ENCODE measurements at places on chromosomes 16 and 17.

DNA sequence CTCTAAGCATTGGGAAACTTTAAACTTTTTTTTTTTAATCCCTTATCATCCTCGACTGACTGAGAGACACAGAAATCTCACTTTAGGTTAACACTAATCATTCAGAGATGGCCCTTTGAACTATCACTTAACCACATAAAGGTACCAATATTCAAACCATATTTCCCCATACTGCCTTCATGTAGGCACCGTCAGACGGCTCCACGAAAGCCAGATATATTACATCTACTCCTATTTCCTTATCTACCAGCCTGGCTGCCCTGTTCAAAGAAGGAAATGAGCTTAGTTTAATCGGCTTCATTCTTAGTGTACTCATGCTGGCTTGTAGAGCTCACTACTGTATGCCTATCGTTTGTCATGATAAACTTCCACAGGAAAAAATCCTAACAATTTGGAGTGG lies 270.9 kb downstream of the CEP112 start:
- no peak for DNase-seq

- DNase-seq = no peak
These were observed 50.5 kb upstream of the CCL1 start for GRCh38 chr17:34413443-34414119.

GRCh38 chr16:13378151-13378550 lies 476.8 kb downstream of the SHISA9 start:
- DNase-seq = no peak

DNA sequence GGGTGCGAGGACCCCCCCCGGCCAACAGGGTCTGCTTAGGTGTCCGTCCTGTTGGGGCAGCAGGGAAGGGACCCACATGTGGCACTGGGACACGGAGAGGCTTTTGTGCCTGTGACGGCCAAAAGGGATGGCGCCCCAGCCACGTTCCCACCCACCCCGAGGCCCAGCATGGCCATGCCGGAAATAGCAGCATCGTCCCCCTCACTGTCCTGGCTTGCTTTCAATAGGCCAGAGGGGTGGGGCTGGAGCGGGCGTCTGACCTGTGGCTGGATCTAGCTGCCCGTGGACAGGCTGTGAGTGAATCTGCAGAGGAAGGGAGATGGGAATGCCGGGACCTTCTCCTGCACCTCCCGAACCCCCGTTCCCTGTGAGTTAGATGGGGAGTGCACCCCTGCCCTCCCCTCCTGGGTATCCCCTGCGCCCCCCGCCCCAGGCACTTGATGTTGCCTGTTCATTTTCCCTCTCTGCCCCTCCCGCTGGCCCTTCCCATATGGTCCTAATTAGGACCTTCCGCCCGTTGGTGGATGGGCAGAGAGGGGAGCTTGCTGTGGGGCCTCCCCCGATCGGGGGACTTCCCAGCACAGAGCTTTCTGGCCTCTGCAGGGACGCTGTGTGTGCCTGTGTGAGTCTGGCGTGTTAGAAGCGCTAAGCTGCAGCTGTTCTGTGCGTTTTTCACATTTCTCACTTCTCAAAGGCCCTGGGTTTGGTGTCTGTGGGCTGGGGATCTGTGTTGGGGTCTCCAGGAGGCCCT lies 292.8 kb downstream of the SEC14L1 start:
- no peak for DNase-seq

DNA sequence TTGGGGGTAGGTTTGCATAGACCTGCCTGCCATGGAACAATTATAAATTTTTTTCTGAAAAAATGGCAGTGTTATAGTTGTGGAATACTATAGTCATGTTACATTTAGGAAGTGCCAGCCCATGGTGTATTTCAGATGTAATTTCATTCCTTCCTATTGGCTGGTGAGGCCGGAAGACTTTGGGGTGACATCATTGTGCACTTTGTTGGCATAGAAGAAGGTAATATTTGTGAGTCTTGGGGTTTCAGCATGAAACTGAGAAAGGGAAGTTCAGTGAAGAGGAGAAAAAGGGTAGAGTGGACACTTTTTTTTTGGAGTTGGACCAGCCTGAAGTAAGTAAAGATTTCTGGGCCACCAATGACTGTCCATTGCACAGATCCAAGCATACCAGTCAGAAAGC lies 16.0 kb upstream of the HEATR6 start:
- no peak for DNase-seq

DNA sequence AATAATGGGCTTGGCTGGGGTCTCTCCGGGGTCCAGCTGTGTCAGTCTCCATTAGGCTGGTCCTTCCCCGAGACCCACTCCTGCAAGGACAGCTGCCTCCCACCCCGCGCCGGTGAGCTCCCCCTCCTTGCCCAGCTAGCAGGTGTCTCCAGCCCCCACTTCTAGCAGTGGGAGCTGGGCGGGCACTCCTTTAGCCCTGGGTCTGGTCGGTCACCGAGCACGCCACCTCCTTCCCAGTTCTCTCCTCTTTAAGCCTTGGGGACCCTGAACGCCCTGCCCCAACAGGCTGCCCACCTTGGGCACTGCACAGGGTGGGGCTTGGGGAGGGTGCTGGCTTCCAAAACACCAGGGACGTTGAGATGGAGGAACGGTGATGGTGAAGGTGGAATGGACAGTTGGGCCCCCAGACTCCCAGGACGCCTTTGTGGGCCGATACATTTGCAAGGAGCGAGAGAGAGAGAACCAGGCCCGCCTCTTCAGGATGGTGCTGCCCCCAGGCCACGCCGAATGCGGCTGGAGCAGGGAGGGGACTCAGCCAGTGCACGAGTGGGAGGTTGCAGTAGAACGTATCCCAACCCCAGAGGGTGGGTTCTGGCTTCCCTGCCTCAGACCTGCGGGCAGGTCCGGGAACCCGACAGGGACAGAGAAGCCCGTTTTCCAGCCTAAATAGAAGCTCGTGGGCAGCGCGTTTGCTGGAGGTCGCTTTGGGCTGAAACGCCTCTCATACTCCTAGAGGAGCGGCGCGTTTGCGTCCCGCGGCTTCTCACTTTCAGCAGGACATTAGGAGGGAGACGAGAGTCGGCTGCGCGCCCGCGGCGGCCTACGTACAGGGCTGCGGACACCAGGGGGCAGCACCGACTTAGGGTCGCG lies 10.7 kb downstream of the TBX2 start:
- DNase-seq = peak; percentile 79

DNA sequence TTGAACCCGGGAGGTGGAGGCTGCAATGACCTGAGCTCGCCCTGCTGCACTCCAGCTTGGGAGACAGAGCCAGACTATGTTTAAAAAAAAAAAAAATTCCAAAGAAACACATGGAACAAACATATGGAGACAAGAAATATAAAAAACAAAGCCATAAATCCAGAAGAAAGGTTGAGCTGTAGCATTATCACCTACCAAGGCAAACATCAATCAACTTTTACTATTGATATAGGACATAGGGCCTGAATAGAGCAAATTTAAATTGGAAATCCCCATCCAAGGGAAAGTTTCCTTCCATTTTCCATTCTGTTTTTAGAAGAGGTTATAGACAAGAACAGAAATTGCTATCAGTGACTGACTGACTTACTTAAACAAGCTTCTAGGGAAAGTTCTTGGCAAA lies 56.6 kb downstream of the SSH2 start:
- DNase-seq = no peak

DNA sequence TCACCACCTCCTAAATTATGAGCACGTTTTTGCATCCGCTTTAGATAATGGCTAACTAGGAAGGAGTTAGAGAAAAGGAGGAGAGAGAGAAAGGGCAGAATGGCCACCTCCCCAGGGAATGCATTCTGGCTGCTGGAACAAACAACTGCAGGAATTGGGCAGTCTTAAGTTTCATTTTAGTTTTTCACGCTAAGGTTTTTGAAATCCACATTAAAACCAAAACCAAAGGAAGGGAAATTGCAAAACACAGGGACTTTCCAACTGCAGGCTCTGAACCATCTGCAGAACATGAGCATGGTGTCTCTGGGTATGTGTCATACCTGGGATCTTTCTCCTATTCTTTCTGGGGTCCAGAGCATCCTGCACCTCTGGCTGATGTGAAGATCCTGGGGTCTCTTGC lies 12.1 kb upstream of the CCL8 start:
- DNase-seq = no peak

DNA sequence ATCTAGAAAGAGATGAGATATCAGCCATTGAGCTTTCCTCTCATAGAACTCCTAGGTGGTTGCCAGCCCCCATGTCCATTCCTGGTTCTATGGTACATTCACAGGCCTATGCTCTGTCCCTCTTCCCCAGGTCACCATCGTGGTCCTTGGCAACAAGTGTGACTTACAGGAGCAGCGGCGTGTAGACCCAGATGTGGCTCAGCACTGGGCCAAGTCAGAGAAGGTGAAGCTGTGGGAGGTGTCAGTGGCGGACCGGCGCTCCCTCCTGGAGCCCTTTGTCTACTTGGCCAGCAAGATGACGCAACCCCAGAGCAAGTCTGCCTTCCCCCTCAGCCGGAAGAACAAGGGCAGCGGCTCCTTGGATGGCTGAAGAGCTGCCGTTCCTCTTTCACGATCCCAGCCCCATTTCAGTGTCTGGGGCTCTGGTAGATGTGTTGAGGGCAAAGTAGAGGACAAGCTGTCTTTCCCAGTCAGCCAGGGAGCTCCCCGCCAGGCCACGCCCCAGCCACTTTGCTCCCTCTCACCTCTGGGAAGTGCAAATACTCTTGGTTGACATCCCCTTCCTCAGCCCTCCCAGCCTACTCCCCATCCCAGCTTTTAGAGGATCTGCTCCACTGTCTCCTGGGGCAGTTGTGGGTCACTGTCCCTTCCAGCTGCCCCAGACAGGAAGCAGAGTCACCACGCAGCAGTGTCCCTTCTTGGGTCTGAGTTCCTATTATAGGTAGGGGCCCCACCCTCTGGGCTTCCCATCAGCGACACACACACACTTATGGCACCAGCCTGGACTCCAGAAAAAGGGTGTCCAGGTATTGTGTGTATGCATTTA lies 3.8 kb downstream of the NKIRAS2 start:
- DNase-seq = peak; percentile 10

DNA sequence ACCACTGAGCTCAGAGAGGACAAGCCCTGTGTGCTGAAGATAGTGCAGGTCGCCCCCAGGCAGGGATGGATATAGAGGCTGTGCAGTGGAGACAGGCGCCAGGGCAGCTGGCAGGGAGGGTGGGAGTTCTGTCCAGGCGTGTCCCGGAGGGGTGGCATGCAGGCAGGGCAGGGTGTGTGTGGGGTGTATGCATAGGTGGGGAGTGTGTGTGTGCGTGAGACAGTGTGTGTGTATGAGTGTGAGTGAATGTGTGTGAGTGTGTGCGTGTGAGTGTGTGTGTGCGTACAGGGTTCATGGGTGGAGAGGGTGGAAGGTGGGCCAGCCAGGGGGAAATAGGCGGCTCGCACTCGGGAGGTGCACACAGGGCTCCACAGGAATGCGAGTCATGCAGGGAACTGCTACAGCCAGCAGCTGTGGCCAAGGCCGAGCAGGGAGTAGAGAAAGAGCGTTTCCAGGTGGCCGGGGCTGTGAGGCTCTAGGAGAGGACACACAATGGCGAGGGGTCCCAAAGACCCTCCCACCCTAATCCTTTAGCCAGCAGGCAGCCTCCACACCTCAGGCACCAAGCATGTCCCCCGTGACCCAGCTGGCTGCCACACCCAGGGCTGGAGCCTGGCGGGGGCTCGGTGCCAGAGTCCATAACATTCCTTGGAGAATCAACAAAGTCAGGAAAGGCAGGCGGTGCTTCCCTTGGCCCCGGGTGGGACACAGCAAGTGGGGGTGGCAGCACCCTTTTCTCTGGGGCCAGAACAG lies 4.6 kb downstream of the PLCD3 start:
- DNase-seq = no peak

GRCh38 chr17:70321352-70321751 lies 152.0 kb downstream of the KCNJ2 start:
- DNase-seq = no peak

DNA sequence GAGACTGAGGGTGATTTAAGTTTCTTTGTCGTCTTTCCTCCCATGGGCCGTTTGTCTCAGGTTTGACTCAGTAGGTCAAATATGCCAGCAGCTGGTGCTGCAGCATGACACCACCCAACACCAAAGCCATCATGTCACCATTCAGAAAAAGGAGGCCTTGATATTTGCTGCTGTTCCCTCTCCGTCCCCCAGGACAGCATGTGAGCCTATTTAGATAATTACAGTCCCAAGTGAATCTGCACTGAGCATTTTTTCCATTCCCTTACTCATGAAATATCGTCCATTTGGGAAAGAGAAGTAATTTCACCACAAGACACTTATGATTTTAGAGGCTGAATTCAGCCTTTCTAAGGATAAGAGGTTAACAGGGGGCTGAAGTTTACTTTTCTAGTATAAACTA lies 62.2 kb upstream of the ADORA2B start:
- no peak for DNase-seq

GRCh38 chr16:85077039-85077438 lies 35.2 kb downstream of the CIBAR2 start:
- no peak for DNase-seq

DNA sequence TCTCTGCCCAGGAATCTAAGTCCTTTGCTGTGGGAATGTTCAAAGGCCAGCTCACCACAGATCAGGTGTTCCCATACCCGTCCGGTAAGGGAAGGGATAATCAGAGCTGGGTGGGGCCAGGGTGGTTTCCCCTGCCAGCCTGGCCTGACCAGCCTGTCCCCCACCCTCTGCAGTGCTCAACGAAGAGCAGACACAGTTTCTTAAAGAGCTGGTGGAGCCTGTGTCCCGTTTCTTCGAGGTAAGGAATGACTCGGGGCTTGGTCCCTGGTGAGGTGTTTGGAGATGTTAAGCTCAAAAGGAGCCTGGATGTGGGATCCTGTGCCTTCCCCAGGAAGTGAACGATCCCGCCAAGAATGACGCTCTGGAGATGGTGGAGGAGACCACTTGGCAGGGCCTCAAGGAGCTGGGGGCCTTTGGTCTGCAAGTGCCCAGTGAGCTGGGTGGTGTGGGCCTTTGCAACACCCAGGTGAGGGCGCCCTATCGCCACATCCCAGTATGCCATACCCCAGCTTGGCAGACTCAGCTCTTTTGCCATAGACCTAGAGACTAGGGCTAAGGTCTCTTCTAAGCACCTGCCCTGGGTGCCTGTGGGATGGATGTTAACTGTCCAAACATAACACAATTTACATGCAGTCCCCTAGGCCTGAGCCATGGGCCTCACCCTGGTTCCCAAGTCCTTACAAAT lies 997 bp downstream of the ACADVL start:
- peak; percentile 35 for DNase-seq

- DNase-seq = no peak
These were observed 19.0 kb upstream of the XYLT2 start for GRCh38 chr17:50326831-50327364.

DNA sequence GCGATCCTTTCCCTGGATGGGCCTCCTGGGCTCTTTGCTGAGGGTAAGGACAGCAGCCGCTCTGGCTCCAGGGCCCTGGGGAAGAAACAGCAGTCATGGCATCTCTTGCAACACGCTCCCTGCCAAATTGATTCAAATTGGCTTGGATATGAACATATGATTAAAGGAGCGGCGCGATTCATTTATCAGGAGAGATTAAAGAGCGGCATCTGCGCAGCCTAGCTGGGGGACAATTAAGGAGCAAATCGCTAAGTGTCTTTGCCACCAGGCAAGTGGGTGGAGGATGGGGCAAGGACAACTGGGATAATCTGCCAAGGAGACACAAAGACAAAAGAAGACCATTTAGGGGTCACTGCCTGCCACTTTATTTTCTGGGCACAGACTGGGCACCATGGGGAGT lies 27.8 kb downstream of the PIPOX start:
- no peak for DNase-seq

GRCh38 chr16:13036600-13036999 lies 135.2 kb downstream of the SHISA9 start:
- no peak for DNase-seq

Data from NCI-H1930 (cell line).